ENCODE measurements at places on chromosomes 5 and 9.

DNA sequence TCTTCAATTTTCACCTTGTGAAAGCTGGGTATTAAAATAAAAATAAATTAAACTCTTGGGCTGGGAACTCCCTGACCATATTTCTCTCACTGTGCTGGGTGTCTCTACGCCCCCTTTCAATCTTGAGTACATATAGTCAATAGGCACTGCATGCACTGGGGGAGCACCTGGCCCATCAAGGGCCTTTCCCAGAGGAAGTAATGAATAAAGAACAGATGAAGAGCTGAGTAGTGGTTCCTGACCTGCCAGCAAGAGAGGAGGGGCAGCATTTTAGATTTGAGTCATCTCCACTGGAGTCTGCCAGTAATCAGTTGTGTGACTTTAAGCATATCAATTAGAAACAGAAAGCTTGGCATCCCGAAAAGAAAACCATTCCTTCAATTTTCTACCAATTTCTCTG lies 6.2 kb downstream of the MAPKAP1 start:
- DNase-seq = no peak

GRCh38 chr5:61207884-61208283 lies 45.6 kb upstream of the SMIM15 start:
- no peak for DNase-seq

GRCh38 chr9:30235068-30235467 lies 2149.4 kb upstream of the ACO1 start:
- DNase-seq = no peak

DNA sequence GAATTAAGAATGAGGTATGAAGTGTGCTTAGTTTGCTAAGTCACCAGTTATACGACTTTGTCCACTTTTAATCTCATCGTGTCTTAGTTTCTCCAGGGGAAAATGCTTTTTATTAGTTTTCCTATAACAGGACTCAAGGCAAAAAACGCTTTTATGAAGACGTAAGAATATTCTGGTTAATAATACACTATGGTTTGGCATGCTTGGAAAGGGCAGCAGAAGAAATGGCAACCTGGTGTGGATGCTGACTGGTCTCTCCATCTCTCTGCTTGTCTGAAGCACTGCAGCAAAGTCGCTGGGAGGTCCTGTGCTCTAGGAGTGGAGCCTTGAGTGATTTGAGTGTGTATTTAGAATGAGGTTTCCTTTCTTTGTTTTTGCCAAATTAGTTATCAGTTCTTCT lies 78.8 kb downstream of the ZSWIM6 start:
- DNase-seq = no peak

DNA sequence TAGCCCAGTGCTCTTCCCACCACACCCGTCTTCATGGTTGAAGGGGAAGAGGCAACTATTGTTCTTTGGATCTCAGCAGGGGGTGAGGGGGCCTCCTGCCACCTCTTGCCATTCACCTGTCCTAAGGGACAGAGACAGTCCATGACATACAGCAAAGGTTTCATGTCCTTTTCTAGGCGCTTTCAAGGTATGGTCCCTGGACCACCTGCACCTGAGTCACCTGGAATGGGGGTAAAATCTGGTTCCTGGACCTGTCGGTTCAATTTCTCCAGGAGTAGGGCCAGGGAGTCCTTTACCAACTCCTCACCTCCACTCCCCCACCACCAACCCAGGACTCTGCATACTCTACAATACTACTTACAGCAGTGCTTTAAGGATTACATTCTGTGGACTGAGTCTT lies 33.5 kb upstream of the SAP30L start:
- DNase-seq = no peak

DNA sequence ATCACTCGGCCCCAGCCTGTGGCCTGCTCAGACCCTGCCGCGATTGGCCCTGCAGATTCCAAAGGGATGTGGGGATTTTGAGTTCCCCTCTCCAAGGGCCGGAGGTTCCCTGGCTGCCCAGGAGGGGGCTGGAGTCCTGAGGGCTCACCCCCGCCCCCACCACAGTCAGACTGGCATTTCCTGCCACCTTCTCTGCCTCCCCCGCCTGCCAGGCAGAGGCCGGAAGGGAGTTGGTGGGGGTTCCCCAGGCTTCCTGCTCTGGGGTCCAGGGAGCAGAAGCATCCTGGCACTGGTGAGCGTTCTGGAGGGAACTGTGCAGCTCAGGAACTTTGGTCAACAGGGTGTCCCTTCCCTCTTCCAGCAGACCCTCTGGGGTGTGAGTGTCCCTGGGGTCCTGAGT lies 70.6 kb downstream of the RXRA start:
- no peak for DNase-seq

GRCh38 chr9:83466351-83466750 lies 71.8 kb downstream of the FRMD3 start:
- DNase-seq = no peak
